Amygdala (tissue), 56 donors: ENCODE measurements at places on chromosomes 6 and 20.

DNA sequence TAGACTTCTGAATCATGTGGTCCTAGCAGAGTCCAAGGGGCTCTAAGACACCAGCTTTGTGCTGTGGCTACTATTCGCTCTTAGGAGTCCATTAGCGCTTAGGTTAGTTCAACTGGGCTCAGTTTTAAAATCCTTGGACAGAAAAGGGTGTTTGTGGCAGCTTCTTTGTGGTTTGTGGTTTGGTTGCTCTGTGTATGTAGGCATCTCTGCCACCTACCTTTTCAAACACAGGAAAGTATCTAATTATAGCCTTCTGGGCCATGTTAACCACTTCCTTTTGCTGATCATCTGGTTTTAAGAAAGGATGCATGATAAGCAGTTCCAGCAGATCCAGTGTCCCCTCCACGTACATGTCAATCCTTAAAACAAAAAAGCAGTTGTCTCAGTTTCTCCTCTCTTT lies 10.8 kb downstream of the GSTA4 start:
- DNase-seq, result no peak

DNA sequence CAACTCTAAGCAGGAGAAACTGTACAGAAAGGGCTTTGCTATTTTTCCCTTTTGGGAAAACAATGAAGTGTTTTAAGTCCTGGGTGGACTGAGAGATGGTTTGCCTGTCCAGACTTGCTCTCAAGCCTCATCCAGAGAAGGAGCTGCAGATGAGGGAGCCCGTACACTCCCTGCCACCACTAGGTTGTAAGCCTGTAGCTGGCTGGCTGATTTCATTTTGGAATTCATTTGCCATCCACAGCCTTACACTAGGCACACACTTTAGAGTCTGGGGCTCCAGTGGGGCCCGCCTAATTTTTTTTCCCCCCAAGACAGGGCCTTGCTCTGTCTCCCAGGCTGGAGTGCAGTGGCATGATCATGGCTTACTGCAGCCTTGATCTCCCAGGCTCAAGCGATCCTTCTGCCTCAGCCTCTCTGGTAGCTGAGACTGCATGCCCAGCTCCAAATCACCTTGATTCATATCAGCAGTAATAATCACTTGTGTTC lies 28.4 kb downstream of the POFUT1 start:
- no peak for DNase-seq

- DNase-seq, result no peak
Measured at GRCh38 chr6:88972504-88973423, 9.3 kb upstream of the RNGTT start.

- no peak for DNase-seq
Measured at GRCh38 chr20:49103647-49104364, 57.7 kb downstream of the CSE1L start.

GRCh38 chr6:3013486-3013885 lies 13.8 kb downstream of the NQO2 start:
- DNase-seq, result no peak

- DNase-seq, result no peak
Measured at GRCh38 chr6:40456390-40457013, 130.7 kb downstream of the LRFN2 start.

GRCh38 chr6:126718600-126719327 lies 378.8 kb downstream of the CENPW start:
- no peak for DNase-seq

- no peak for DNase-seq
Measured at GRCh38 chr20:19451231-19451922, 238.9 kb downstream of the SLC24A3 start.

- DNase-seq, result no peak
Measured at GRCh38 chr6:128259029-128259724, 261.2 kb downstream of the PTPRK start.

DNA sequence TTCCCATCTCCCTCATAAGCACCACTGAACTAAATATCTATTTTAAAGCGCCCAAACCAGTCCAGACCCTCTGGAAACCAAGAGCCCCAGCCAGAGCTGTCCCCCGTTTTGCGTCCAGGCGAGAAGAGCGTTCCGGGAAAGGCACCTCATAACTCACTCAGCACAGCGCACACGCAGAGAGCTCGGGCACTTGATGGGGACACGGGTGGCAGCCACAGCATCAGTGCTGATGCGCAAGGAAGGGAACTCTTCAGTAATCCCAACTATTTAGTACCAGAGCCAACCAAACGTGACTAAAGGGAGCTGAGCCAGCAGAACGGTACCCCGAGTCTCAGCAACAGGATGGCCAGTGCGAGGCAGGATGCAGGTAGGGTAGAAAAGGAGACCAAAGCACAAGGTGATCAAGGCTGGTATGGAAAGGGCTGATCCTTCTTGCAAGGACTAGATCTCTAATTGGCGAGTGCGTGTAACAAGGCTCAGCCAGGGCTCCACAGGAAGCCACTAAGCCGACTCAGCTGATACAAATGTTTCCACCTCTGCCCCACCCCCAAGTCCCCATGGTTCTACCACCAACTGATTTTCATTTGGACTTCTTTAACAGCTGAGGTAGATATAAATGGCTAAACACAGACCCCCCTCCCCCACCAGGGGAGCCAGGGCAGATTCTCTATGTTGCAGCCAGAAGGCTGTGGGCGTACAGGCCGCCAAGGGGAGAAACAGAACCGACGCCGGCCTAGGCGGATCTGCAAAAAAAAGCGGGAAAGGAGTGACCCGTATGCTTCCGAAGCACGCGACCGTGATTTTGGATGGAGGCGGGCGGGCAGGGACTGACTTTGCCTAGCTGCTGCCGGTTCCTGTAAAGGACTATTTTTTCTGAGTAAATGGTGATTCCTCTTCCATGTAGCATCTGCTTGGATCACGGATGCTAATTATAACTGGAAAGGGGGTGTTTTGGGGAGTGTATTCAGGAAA lies 183.5 kb upstream of the COL21A1 start:
- DNase-seq, result no peak

GRCh38 chr6:134619077-134619476 lies 301.2 kb upstream of the SGK1 start:
- no peak for DNase-seq

DNA sequence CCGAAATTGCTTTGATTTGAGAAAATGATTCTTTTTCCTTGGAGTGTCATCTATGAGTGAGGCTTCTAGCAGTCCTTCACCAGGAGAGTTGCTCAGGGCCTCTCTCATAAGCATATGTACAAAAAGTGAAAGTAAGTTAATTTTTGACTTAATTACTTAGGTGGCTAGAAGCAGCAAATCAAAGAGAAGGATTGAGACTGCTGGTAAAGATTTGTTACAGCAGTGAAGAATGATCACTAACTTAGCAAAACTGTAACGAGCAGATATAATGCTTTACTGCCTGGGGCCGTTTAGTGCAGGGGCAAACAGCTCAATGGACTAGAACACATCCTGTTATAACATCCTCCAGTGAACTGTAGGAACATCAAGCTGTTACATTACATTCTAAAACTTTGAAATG lies 167.8 kb upstream of the RIPOR2 start:
- no peak for DNase-seq

DNA sequence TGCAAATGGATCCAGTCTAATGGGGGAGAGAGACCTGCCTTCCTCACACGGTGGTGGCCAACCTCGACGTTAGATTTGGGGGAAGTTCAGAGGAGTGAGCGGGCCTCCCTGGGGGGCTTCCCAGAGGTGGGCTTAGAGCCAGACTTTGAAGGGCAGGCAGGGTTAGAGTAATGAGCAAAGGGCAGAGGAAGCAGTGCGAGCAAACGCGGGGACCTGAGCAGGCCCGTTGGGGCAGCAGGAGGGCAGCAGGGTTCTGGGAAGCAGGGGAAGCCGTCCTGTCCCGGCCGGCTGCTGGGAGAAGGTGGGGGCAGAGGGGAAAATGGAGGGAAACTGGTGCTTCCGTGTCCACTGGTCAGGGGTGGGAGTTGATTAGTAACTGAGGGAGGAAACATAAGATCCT lies 212.7 kb upstream of the QKI start:
- no peak for DNase-seq

DNA sequence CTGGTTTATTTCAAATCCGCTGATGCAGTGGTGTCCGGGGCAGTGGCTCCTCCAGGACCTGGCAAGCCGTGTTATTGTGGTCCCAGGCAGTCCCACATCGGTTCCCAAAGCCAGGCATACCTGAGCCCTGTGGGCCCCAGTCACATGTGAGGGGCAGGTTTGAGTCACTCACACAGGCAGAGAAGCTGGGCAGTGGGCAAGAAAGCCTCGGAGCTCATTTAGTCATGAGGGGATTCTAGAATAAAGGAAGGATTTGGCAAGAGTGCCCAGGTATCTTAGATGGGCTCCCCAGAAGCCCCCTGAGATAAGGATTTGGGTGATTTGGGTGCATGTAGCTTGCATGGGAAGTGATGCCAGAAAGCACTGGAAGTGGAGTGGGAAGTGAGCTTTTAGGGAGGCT lies 37.3 kb downstream of the SYNDIG1 start:
- no peak for DNase-seq

GRCh38 chr6:2450546-2450945 lies 205.1 kb upstream of the GMDS start:
- DNase-seq, result no peak

GRCh38 chr6:14388371-14388770 lies 270.8 kb downstream of the CD83 start:
- DNase-seq, result no peak

DNA sequence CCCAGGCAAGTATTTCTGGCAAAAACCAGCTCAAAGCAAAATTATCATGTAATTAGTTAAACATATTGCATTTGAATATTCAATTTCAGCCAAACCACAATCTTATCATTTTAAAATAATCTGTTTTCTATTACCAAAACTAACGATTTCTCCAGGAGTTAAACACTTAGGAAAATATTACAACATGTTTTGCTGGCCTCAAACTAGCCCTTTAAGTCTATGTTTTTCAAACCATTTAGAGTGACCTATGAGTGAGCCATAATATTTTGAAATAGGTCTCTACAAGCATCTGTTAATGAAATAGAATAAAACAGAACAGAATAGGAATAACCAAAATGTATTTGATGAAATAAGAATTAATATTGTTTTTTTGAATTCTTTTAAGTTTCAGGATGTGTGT lies 370.9 kb downstream of the COL12A1 start:
- DNase-seq, result no peak

DNA sequence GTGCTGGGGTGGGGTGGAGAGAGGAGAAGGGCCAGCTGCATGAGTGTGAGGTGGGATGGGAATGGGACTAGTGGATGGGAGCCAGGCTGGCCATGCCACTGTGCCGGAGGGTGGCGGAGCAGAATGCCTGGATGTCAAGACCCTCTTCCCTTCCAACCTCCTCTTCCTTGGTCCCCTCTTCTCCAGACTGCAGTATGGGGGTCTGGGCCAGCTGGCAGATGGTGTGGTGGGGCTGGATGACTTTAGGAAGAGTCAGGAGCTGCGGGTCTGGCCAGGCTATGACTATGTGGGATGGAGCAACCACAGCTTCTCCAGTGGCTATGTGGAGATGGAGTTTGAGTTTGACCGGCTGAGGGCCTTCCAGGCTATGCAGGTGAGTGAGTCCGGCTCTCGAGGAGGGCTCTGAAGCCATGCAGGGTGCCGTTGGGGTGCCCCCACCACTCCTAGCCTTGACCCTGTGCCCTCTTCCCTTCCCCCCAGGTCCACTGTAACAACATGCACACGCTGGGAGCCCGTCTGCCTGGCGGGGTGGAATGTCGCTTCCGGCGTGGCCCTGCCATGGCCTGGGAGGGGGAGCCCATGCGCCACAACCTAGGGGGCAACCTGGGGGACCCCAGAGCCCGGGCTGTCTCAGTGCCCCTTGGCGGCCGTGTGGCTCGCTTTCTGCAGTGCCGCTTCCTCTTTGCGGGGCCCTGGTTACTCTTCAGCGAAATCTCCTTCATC lies 7.7 kb downstream of the DDR1 start:
- DNase-seq, result no peak

DNA sequence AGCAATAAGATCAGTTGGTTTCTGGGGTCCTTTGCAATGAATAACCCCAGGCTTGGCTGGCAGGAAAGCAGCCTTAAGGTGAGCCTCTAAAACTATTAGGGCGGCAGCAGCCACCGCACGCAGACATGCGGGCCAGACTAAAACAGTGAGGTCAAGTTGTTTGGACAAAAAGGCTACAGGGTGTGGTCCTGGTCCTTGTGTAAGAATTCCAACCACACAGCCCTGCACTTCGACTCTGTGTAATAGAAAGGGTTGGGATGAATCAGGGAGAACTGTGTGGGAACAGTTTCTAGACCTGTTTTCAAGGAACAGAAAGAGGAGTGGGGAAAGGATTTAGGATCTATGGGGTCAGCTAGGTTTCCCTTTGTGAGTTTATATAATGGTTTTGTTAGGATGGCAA lies 237.6 kb downstream of the SMOC2 start:
- DNase-seq, result no peak
